SK-N-DZ (cell line): ENCODE measurements at places on chromosomes 5 and 9.

DNA sequence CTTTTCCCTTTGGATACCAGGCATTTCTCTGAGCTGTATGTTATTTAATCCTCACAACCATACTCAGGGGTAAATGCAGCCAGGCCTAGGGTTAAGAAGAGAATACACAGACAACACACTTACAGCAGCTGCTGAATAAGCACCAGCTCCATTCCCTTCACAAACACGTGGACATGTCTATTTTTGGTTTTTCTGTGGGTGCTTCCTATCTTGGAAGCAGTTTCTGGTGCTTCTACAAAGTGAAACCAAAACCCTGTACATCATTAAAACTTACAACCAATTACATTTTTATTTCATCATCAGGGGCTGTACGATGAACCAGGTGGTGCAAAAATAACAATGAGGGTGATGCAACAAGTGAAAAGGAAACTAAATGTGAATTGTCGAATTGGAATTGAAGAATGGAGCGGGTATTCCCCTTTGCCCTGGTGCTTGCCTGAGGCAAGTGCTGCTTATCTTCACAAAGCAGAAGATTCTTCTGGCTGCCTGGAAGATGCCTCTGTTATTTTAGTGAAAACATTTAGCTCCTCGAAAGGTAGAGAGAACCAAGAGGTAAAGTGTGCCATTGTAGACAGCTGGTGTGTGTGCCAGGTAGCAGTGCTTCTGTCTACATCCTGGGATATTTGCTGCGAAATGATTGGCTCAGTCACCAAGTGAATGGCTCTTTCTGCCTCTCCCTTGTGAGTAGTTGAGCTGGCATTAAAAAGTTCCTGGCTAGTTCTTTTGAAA lies 18.6 kb upstream of the IFNB1 start:
- no peak for DNase-seq

DNA sequence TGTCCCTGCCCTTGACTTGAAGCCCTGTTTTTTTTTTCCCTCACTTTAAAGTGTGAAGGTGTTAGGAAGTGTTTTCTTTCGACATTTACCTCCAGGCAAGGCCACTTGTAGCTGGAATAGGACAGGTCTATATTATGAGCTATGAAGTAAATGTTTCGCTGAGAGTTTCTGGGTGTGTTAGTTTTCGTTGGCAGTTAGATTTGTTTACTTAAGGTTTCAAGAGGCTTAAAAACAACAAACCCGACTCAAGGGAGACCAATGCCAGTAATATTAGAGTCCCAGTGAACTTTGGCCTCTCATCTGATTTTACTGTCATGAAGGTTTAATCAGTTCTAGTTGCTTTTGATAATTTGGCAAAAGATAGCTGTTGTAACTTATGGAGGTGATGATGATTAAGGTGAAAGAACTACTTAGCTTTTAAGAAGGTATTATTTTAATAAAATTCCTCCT lies 25.2 kb downstream of the OCLN start:
- no peak for DNase-seq

DNA sequence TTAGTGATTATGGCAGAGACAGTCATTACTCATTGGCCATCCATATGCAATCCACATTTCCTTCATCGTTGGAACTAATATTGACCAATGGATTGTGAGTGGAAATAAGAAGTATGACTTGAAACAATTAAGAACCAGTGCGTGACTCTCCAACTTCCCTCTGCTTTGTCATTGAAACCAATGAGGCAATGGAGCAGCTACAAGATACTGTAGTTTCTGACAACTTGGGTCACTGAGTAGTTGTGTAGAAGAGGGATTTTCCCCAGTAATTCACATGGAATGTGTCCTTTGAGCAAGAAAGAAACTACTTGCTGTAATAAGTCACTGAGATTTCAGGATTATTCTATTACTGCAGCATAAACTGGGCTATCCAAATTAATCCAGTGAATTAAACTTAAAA lies 785.3 kb upstream of the RIOK2 start:
- no peak for DNase-seq

GRCh38 chr9:127644943-127645342 lies 32.9 kb downstream of the STXBP1 start:
- DNase-seq = no peak

DNA sequence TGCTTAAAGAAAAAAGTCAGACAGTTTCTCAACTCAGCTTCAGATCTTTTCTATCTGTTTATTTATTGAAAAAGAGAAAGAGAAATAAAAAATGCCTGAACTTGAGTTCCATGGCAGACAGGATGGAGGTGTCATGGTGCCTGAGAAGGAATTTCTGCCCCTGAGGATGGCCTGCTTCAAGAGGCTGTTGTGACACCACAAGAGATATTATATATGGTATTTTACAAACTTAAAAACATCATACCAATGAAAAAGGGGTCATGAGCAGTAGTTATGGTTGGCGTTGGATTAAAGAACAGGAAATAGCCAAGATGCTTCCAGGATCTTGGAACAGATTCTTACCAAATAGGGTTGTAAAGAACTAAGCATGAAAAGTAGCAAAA lies 344.6 kb downstream of the GLIS3 start:
- no peak for DNase-seq

DNA sequence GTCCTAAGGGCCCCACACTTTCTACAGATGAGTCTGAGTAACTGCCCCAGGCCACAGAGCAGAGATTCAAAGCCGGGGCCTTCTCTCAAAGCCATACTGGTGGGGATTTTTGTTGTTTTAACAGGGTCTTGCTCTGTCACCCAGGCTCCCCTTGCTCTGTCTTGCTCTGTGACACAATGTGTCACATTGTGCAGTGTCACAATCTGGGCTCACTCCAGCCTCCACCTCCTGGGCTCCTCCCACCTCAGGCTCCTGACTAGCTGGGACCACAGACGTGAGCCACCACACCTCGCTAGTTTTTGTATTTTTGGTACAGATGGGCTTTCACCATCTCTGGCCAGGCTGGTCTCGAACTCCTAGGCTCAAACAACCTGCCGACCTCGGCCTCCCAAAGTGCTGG lies 8.6 kb downstream of the AGPAT2 start:
- DNase-seq = no peak

- no peak for DNase-seq
Measured at GRCh38 chr9:104780796-104781395, 17.0 kb downstream of the NIPSNAP3B start.

- DNase-seq = no peak
Measured at GRCh38 chr5:139514486-139514856, 31.9 kb upstream of the STING1 start.

DNA sequence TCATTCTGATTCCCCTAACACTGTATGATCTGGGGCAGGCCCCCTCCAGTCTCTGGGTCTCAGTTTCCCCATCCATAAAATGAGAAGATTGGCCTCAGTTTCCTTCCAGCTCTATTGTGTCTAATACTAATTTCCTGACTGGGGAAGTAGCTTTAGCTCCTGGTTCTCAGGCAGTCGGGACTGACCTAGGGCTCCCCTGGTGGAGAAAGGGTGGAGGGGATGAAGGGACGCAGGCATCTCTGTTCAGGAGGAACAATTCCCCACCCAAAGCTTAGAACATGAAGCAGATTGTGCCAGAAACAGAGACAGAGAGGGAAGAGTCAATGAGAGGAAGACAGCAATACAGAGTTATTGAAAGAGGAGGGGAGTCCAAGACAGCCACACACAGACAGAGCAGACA lies 14.2 kb upstream of the PTGS1 start:
- no peak for DNase-seq

GRCh38 chr5:19534751-19535150 lies 453.2 kb downstream of the CDH18 start:
- no peak for DNase-seq

DNA sequence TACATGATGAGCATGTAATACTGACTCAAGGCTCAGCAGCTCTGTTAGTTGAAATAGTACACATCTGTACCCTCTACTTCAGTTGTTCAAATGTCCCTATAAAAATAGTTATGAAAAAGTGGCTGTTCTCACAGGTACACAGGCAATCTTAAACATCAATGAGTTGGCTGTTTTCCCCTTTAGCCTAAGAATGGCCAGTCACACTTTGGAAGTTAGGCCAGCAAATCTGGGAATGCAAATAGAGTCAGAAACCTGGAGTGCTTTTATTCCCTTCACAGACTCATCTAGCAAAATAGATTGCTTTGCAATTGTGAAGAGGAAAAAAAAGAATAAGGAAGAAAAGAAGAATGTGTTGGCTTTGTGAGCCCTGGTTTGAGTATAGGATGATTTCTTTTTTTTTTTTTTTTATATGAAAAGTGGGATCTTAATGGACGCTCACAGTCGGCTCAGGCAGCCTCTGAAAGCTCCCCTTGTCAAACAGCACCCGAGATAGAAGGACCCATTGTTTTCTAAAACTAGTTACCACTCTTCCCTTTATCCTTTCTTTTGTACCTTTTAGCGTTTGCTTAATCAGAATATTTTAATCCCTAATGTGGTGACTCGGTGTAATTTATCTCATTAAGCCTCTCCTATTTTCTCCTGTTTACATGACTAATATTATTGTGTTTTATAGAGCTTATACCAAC lies 27.9 kb upstream of the TLE1 start:
- DNase-seq = no peak

DNA sequence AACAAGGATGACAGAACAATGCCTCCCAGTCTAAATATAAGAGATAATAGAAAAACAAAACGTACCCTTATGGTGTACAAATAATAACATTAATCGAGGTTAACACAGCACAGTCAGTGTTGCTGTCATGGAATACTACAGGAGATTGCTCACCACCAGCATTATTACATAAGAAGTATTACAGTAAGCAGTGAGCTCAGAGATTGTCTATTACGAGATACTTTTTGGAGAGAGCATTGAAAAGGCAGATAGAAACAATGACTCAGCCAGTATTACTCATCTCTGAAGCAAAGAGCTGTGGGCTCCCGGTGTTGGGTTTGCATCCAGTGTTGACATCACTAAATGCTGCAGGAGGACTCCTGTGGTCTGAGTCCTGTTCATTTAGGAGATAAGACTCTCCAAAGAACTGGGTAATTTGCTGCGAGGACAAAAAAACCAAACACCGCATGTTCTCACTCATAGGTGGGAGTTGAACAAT lies 191.9 kb upstream of the SEMA6A start:
- no peak for DNase-seq

DNA sequence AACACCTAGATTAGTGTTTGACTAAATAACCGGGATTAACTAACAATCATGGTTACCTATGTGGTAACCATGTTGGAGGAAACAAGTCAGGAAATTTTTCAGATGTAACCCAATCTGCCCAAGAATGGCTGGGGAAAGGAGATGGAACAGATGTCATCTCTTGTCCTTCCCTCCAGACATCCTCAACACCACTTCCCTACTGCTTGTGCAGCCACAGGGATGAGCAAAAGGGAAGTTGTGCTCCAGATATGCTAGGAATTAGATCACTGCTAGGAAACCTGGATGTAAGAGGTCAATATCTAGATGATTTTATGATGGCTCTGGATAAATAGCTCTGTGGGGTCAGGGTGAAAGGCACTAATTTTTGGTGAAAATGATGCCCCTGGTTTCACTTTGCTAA lies 61.3 kb upstream of the ELL2 start:
- no peak for DNase-seq

DNA sequence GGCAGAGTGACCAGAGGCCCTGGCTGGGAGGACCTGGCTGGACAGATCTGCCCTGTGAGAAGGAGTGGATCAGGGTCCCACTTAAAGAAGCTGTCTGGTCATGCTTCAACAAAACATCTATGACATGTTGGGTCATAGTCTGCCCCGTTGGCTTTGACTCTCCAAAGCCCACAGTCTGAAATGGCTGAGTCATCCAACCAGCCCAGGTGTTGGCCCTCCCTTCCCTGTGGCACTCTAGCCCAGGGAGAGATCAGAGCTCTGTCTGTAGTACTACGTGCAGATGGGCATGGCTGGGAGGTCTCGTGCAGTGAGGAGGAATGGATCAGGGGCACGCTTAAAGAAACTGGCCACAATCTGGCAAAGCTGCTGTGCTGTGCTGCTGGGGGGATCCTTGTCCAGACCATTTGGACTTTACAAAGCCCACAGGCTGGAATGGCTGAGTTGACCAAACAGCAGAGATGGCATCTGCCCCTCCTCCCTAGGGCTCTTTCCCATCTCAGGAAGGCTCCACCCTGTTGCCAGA lies 206.1 kb downstream of the TUSC1 start:
- DNase-seq = no peak

DNA sequence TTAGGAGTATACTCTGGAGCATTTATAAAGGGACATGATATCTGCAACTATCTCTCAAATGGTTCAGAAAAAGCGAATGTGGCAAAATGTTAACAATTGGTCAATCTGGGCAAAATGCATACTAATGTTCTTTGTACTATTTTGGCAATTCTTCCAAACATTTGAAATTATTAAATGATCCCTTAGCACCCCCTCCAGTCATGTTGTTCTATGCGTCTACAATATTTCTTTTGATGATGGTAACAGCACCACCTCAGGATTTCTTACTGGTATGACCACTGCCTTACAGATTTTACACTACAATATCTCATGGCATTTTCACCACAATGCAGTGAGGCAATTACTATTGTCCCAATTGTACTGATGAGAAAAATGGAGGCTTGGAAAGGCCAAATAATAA lies 52.9 kb upstream of the TRIO start:
- no peak for DNase-seq

- no peak for DNase-seq
Measured at GRCh38 chr5:62689599-62690368, 111.2 kb downstream of the LRRC70 start.

GRCh38 chr9:401223-401622 lies 186.6 kb downstream of the DOCK8 start:
- DNase-seq = no peak

- DNase-seq = no peak
Measured at GRCh38 chr5:14373685-14374084, 207.9 kb upstream of the OTULINL start.

- no peak for DNase-seq
Measured at GRCh38 chr5:9365512-9365911, 180.4 kb downstream of the SEMA5A start.

- DNase-seq = no peak
Measured at GRCh38 chr9:124218987-124219461, 38.7 kb upstream of the NEK6 start.

GRCh38 chr5:43429706-43430105 lies 17.5 kb upstream of the CCL28 start:
- DNase-seq = no peak
